CD8-positive, alpha-beta T cell (primary cell): ENCODE measurements at places on chromosomes 16 and 17.

DNA sequence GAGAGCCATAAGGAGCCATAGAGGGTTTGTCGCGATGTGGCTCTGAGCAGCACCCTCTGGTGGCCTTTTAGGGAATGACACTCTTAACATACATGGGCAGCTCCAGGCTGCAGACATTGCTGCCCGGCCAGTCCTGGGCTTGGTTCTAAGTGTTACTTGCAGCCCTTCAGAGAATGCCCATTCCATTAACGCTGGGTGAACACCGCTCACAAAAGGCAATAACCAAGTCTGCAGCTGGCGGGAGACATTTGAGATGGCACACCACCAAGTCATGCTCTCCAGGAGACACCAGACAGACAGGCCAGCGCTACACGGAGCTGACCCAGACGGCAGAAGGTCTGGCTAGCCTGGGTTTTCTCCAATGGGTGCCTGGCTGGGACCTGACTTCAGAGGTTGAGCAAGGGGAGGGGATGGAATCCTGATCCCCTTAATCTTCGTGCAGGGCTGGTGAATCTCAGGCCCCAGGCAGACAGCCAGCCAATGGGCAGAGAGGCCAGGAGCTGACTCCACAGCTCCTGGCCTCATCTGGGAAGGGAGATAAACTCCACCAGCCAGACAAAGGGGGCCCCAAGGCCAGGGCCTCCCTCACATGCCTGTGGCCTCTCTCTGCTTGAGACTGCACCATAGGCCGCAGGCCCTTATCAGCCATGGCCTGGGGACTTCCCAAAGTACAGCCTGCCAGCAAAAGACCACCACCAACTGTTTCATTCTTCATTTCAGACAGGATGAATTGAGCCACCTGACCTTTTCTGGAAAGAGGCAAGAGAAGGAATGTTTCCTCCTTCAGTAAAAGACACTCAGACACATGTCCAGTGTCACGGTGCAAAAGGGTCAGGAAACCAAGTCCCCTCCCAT lies 58.8 kb downstream of the ZDHHC7 start:
- peak; percentile 84 for DNase-seq

DNA sequence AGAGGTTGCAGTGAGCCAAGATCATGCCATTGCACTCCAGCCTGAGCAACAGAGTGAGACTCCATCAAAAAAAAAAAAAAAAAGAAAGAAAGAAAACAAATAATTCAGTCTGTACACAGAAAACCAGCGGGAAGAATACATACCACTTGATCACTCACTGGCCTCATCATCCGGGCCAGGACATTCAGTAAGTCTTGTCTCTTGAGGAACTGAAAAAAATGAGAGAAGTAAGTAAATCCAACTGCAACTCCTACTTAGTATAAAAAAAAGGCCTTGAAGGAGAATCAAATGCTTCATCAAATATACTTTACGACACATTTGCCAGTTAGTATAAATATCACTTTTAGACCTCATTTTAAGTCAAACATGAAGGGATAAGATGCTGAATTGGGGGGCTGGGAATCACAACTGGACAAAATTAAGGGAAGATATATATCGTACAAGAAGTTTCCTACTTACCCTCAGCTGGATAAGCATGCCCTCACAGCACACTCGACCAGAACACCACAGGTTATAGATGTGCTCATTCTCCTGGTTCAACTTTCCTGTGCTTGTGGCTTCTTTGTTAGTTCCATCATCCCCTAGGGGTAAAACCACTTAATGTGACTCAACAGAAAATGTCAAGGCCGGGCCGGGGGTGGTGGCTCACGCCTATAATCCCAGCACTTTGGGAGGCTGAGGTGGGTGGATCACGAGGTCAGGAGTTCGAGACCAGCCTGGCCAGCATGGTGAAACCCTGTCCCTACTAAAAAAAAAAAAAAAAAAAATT lies 12.4 kb downstream of the CCDC47 start:
- DNase-seq, result no peak

- no peak for DNase-seq
Observed at GRCh38 chr16:56354016-56354415, 71.3 kb downstream of the AMFR start.

DNA sequence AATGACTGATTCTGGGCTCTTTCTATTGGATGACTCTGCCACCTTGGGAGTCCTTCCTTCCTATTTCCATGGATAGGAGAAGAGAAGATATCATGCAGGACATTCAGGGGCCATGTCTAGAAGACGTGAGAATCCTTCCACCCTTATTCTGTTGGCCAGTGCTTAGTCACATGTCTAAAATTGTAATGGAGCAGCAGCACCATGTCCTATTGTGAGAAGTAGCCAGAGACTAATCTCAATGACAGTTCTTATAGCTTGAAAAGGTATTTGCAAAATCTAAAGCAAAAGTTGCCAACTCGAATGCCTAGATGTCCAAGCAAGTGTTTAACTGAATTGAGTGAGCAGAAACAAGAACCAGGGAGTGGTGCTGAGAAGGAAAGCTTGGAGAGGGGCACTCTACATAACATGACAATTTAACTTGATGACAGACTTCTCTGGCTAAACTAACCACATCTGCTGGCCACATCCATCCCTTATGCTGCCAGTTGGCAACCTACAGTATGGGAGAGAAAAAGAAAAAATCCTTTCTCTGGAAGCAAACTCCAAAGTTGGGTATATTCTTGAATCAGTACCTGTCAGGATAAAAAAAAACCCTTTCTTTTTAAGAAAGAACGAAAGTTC lies 225.7 kb downstream of the CDH13 start:
- DNase-seq, result no peak
